HFFc6 (cell line): ENCODE measurements at places on chromosomes 16 and 17.

- DNase-seq, result no peak
These were observed 398.5 kb downstream of the HAPSTR1 start for GRCh38 chr16:9489835-9490467.

DNA sequence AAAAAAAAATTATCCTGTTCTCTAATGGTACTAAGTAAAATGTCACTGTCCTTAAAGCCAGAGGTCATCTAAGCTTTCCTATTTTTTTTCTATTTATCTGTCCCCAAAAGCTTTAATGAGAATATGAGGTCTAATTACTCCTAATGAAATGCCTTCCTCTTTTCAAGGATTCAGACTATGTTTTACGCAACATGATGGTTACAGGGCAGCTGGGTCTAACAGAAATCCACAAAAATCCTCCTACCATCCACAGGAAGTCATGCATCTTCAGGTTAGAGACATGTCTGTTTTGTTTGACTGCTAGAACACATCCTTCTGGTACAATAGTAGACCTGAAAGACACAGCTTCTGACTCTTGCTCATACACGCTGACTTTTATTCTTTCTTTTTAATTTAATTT, 29.7 kb upstream of the NSRP1 start:
- no peak for DNase-seq

- DNase-seq, result peak; percentile 87
These were observed 136.7 kb downstream of the XYLT1 start for GRCh38 chr16:17334096-17334495.

- peak; percentile 48 for DNase-seq
These were observed 38.4 kb downstream of the UTP18 start for GRCh38 chr17:51298508-51299371.

DNA sequence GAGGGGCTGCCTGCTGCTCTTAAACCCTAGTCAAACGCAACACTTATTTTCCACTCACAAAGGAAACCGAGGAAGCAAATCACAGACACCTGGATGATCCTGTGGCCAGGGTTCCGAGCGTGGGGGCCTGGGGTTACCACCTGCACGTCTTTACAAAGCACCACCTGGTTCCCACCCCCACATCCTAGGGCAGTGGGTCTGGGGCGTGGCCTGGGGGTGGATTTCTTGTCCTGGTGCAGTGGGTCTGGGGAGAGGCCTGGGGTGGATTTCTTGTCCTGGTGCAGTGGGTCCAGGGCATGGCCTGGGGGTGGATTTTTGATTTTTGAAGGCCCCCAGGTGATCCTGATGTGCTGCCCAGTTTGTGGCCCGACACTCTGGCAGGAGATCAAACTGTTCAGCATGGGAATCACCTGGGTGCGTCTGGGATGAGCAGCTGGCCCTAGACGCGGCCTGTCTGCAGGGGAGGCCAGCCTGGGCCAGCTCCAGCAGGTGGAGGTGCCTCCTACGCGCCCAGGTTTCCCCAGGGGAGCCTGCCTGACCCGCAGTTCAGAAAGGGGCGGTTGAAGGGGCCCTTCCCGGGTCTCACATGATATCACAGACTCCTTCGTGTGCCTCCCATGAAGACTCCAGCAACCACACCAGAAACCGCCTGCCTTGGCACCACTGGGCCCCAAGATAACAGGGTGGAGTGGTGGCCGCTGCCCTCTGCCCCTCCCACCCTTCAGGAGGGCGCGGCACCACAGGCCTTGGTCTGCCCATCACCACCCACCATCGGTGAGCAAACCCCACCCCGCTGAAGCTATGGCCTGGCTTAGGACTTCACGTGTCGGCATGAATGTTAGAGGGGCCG, 6.3 kb downstream of the HAGH start:
- no peak for DNase-seq

DNA sequence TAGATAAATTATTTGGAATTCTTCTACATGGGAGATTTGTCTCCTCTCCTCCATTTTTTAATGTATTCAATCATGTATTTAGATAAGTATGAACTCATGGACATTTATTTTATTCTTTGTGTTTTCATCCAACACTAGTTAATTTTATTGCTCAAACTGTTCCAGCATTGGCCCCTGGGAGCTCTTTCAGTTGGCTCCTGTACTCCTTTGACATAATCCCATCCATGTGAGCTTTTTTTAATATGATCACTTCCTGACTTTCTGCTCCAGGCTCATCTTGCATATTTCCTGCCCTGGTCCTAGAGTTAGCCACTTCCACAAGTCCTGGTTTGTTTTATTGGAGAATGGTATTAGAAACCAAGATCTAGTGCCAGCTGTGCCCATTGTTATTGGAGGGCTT, 419.0 kb upstream of the CDH11 start:
- no peak for DNase-seq

DNA sequence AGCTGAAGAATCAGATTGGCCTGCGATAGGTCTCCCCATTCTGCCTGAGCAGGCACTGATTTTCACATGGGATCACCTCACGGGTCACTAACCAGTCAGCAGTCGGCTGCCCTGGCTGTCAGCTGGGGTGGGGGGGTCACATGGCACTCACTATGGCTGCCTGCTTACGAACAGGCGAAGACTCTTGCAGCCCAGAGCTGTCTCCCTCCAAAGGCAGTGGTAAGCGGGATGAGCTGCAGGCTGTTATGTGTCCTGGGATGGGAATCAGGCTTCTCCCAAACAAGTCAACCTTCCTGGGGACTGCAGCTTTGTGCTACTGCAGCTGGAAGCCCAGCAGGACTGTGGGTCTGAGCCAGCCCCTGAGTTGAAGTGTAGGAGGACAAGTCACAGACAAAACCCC, 29.0 kb upstream of the ADORA2B start:
- no peak for DNase-seq

DNA sequence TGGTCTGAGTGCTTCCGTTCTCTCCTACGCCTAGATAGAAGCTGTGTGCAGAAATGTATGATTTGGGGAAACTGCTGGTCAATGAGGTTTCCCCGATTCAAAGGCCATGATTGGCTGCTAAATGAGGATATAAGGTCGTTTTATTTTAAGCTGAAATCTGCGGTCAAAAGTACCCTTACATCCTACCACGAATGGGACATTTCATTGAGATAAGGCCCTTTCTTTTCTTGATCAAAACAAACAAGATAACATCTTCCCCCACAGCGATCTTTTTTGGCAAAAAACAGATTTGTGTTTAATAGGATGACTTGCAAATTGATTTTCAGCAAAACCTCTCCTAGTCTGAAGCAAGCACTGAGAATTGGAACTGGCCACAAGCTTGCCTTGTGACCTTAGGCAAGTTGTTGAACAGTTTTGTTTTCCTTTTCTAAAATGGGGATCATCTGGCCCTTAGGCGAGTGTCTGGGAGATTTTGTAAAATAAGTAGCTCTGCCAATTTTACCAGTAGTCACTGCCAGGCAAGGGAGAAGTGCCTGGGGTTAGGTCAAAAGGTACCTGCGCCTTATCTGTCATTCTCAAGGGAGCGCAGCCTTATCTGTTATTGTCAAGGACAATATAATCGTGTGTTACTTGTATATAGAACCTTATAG, 635 bp downstream of the SCPEP1 start:
- no peak for DNase-seq

DNA sequence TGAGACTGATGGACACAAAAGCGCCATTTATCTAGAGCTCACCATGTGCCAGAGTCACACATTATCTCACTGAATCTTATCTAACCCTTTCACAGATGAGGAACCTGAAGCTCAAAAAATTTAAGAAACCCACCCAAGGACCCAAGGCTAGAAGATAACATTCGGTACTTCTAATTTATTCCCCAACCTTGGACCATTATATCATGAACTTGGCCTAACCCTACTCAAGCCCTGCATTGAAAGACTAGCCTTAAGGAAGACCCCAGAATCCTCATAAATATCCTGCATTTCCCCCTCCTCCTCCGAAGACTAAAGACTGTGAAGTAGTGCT, 548 bp upstream of the DYNC1LI2 start:
- DNase-seq, result no peak

DNA sequence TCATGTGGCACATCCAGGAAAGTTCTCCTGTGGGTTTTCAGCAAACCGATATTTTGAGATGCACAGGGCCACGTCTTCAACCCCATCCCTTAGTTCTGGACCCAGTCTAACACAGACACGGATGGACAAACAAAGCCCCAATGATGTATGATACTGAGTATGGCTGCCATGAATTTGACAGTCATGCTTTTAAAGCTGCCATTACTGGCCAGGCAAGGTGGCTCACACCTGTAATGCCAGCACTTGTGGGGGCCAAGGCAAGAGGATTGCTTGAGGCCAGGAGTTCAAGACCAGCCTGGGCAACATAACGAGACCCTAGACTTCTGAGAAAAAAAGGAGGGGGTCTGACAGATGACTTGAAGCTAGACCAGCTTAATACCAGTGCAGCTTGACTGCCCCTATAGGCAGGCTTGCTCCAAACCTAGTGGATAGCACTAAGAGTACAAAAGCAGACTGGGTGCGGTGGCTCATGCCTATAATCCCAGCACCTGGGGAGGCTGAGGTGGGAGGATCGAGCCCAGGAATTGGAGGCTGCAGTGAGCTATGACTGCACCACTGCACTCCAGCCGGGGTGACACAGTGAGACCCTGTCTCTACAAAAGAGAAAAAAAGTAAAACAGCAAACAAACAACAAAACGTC, 10.8 kb upstream of the ZNF629 start:
- DNase-seq, result no peak

DNA sequence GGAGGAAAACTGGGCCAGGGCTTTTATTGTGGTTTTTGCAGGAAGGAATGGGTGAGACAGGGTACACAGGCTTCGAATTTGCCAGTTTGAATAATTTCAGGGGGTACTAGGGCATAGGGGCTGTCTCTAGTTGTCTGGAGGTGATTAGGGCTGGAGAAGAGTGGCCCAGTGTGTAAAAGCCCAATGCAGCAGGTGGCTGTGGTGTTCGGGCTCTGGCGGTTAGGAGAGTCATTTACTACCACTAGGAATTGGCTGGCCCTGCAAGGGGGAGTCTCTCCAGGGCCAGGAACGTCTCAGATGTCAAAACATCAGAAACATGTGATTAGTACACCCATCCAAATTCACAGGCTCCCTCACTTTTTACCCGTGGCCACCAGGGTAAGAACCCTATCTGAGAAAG, 50.3 kb downstream of the GINS3 start:
- DNase-seq, result no peak

GRCh38 chr16:84501077-84501735, 3.3 kb downstream of the MEAK7 start:
- DNase-seq, result peak; percentile 64

GRCh38 chr16:85584267-85584666, 28.9 kb upstream of the GSE1 start:
- DNase-seq, result no peak

DNA sequence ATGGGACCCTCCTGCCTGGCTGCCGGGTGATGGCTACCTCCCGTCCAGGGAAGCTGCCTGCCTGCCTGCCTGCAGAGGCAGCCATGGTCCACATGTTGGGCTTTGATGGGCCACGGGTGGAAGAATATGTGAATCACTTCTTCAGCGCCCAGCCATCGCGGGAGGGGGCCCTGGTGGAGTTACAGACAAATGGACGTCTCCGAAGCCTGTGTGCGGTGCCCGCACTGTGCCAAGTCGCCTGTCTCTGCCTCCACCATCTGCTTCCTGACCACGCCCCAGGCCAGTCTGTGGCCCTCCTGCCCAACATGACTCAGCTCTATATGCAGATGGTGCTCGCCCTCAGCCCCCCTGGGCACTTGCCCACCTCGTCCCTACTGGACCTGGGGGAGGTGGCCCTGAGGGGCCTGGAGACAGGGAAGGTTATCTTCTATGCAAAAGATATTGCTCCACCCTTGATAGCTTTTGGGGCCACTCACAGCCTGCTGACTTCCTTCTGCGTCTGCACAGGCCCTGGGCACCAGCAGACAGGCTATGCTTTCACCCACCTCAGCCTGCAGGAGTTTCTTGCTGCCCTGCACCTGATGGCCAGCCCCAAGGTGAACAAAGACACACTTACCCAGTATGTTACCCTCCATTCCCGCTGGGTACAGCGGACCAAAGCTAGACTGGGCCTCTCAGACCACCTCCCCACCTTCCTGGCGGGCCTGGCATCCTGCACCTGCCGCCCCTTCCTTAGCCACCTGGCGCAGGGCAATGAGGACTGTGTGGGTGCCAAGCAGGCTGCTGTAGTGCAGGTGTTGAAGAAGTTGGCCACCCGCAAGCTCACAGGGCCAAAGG, 36.8 kb downstream of the NLRC5 start:
- DNase-seq, result no peak

GRCh38 chr17:35555691-35556090, 4.9 kb downstream of the SLFN14 start:
- DNase-seq, result no peak

DNA sequence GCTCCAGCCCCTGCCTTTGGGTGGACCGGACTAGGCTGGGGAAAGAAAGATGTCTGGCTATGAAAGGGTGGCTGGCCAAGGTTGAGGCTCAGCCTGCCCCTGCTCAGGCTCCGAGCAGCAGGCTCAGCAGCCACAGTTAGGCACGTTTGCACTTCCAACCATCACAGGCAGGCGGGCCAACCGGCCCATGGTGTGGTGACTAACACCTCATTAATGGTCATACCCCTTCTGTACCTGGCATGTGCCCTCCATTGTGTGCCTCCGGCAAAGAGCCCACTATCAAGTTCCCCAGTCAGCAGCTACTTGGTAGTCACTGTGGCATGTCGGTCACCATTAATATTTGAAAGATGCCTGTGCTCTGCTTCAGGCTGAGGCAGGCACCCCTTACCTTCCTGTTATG, 6.7 kb downstream of the TBC1D24 start:
- no peak for DNase-seq

- no peak for DNase-seq
These were observed 76.8 kb downstream of the MPRIP start for GRCh38 chr17:17119106-17119505.

GRCh38 chr17:876272-876671, 94.1 kb downstream of the MRM3 start:
- no peak for DNase-seq

GRCh38 chr17:16463358-16464302, 28.4 kb downstream of the LRRC75A start:
- DNase-seq, result peak; percentile 63

GRCh38 chr17:60065136-60065535, 13.6 kb downstream of the HEATR6 start:
- DNase-seq, result peak; percentile 18

DNA sequence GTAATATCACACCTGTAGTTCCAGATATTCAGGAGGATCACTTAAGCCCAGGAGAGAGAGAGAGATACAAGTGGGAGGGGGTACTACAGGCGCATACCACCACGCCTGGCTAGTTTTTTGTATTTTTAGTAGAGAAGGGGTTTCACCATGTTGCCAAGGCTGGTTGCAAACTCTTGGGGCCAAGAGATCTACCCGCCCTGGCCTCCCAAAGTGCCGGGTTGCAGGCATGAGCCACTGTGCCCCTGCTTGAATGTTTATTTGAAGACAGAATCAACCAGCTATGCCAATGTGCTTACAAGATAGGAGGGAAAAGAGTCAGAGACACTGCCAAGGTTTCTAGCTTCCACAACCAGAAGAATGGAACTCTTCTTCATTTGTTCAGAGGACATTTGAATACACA, 87.8 kb downstream of the STH start:
- DNase-seq, result no peak

DNA sequence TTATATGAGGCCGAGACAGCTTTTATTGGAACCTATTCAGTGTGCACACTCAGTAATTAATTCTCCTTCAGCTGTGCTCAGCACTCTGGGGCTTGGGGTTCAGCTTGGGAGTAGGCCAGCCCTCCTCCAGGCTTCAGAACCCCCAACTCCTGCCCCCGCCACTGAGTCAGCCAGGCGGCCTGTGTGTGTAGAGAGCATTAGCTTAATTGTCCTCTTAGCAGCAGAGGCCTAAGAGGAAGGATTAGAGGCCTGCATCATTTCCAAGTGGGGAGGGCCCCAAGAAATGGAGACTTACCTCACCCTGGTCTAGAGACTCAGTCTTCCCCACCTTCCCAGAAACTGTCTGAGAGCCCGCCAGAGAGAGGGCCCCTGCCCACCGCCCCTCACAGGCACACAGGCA, 772 bp downstream of the PRSS53 start:
- no peak for DNase-seq
